Fibroblast of skin of right biceps (primary cell): ENCODE measurements at places on chromosomes 11 and 22.

GRCh38 chr11:95291946-95292345 is 60.9 kb upstream of the SESN3 start:
- no peak for DNase-seq

DNA sequence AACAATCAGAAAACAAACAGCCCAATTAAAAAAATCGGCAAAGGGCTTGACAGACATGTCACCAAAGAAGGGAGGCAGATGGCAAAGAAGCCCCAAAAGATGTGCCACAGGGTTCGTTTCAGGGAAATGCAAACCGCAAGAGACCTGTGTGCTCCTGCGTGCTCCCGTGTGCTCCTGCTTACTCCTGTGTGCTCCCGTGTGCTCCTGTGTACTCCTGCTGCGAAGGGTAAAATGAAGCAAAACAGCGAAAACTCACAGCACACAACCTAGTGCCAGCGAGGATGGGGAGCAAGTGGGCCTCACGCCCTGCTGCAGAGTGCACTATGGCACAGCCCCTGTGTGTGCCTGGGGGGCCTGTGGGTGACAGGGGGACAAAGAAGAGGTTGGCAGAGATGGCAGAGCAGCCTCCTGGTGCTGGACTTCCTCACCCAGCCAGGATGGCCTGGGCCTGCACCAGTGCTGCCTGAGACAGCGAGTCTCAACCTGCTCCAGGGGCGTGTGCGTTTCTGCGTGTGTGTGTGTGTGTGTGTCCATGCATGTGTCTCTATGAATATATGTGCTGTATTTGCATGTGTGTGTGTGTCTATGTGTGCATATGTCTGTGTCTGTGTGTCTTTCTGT is 14.0 kb downstream of the ASCL2 start:
- DNase-seq, result no peak

DNA sequence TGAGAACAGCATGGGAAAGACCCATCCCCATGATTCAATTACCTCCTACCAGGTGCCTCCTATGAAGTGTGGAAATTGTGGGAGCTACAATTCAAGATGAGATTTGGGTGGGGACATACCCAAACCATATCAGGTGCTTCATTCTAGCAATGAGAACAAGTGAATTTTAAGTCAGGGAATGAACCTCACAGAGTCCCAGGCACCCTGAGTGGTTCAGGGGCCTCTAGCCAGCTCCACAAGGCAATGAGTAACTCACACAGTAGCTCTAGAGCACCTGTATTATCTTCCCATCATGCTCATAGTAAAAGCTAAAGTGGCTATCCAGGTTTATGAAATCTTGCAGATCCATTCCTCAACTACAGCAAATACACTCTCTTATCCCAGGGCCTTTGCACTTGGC is 13.1 kb upstream of the ACCSL start:
- DNase-seq, result no peak

- DNase-seq, result no peak
Measured at GRCh38 chr11:116598556-116598955, 174.2 kb downstream of the BUD13 start.
